ENCODE measurements at places on chromosomes 6 and 20. TPM values are rescaled to one million over a fixed set of nuclear protein-coding genes. Genes with fewer than 3 reads are reported as not detected.

Gene ACTR5
- total RNA-seq = 7.3 TPM

Gene PLN
- not detected for total RNA-seq

Gene TBXT
- not detected for total RNA-seq

Gene MEP1A
- not detected for total RNA-seq

Gene ELOVL2
- under 0.01 TPM for total RNA-seq

Gene SLC22A16
- total RNA-seq = 0.15 TPM

Gene GPX5
- not detected for total RNA-seq

Gene ELOVL4
- 8.7 TPM for total RNA-seq

Gene BPIFA1
- not detected for total RNA-seq

Gene TXLNB
- 4.1 TPM for total RNA-seq

Gene STX11
- 0.50 TPM for total RNA-seq

Gene LAMA4
- 577 TPM for total RNA-seq

Gene BHLHE23
- total RNA-seq = not detected

Gene KCNK15
- total RNA-seq = 0.29 TPM

Gene HCK
- total RNA-seq = not detected

Gene SLC32A1
- not detected for total RNA-seq

Gene SAMD5
- 2.6 TPM for total RNA-seq

Gene CYP39A1
- 1.3 TPM for total RNA-seq

Gene BTNL2
- total RNA-seq = not detected
